ENCODE measurements at places on chromosomes 2 and 18.
A peak's percentile ranks its signal among the peaks of the same experiment; 100 is the strongest.

- no peak for DNase-seq
Observed at GRCh38 chr2:29747786-29748470, 173.5 kb downstream of the ALK start.

DNA sequence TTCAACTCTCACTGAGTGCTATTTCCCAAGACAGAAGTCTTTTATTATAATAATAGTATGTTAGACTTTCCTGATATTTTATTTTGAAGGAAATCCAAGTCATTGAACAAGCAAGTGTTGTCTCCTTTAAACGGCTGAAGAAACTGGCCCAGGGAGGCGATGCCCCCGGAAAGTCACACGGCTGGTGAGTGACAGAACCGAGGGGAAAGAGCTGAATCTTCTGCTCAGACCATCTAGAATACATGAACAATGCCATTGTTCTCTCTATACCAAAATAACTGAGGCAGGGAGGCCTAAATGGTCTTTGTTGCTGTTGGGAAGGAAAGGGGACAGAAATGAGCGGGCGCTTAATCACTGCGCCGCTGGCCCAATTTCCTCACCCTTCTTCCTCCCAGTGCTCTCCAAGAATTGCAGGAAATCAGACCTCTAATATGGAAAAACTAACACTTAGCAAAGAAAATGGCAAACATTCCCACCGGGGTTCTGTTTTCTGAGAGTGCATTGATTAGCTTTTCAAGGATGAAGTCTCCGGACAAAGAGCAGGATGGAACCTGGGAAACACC lies 101.5 kb downstream of the KLF7 start:
- no peak for DNase-seq

DNA sequence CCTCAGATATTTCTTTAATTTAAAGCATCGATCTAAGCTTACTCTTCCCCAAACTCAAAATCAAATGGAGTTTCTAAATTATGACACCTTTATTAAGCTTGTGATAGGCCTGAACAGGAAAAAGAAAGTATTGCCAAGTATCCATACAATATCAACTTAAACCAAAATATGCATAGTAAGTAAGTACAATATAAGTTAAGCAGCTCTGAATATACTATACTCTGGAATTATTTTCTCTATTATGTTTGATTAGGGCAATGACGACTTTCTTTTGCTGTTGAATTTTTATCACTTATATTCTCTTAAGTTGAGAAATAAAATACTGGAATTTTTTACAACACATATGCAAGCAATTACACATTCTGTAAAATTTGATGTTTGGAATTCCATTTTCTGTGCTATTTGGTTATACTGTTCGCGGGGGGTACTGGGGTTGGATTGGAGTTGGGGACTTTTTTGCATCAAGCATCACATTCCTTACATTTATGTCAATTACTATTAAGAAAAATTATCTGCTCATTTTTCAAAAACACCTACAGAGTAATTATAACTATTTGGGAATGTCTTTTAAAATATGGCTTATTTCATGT lies 2.2 kb downstream of the COL5A2 start:
- no peak for DNase-seq

GRCh38 chr2:239400596-239401066 lies at the start of gene HDAC4:
HDAC4 (minus strand) TSS chr2:239401020; CDS start chr2:239352699, 48,321 bp downstream.
- DNase-seq = no peak

DNA sequence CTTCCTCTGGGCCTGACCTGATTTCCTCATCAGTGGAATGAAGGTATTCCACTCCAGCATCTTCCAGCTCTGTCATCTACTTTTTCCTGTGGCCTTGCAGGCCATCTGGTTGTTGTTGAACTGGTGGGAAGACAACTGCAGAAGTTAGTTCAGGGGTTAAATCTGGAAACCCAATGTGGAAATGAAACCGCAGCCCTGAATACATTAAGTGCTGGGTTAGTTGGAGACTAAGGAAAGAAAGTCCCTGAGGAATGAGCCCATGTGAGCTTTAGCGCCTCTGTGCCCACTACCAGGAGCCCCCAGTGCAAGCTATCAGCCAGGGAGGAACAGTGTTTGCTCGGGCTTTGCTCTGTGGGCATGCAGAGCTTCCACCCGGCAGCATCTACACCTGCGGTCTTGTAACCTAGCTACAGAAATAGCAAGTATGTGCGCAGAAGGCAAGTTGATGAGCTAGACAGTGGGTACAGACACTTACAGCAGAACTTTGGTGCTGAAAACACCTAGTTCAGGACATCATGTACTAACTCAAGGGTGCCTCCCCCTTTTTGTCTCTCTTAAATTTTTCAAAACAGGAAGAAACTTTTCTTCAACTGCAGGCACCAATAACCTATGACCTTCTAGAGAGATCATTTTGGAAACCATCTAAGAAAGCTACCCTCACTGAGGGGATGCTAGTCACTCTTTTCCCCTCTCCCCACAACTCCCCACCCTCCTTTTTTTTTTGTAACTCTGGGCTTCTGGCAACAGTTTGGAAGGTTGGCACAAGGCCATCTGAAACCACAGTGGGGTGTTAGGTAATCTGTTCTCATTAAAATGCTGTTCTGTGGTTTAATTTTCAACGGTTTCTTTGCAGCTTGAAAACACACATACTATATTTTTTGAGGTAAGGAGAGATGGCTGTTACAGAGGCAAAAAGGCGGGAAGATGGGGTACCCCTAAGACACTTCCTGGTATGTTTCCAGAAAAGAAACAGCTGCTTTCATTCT lies 18.3 kb upstream of the CXCR4 start:
- DNase-seq = peak; percentile 59

- no peak for DNase-seq
Observed at GRCh38 chr2:21030983-21031968, 12.6 kb downstream of the APOB start.

DNA sequence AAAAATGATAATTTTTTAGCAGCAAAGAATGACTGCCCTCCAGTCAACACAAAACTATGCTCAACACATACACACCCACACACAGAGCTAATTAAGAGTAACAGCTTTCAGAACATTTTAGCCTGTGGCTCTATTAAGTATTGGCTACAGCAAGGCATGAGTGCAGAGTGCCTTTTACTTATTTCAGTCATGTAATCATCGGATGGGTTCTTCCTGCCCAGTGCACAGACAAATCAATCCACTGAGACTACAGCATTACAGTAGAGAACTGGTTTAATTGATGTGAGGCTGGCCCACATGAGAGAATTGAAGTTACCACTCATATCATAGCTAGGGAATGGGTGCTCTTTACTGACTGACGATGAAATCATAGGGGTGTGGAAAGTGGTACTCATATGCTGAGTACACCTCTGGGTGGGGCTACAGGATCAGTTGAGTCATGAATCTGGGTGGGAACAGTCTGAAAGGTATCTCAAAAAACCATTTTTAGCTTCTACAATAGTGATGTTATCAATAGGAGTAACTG lies 241.0 kb downstream of the FSIP2 start:
- DNase-seq = no peak

DNA sequence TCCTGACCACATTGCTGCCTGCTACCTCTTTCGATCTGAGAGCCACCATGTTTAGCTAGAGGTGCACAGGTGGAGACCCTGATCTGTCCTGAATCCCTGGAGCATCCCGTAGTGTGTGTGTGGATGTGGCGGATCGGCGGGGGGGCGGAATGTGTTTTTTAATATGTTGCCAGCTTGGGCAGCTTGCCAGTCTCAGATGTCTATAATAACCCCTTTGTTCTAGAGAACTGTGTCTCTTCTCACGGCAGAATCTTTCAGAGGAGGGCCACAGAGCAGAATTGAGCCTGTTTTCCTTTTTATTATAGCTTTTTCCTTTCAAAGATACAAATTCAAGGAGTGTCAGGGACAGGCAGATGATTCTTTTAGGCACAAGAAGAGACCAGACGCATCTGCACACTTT lies 934.1 kb upstream of the KLHL29 start:
- DNase-seq = no peak

- no peak for DNase-seq
Observed at GRCh38 chr2:16462958-16463357, 202.7 kb downstream of the CYRIA start.

GRCh38 chr18:21341141-21341540 lies 99.1 kb downstream of the GREB1L start:
- DNase-seq = no peak

- DNase-seq = no peak
Observed at GRCh38 chr2:71801969-71802368, 345.7 kb downstream of the CYP26B1 start.

DNA sequence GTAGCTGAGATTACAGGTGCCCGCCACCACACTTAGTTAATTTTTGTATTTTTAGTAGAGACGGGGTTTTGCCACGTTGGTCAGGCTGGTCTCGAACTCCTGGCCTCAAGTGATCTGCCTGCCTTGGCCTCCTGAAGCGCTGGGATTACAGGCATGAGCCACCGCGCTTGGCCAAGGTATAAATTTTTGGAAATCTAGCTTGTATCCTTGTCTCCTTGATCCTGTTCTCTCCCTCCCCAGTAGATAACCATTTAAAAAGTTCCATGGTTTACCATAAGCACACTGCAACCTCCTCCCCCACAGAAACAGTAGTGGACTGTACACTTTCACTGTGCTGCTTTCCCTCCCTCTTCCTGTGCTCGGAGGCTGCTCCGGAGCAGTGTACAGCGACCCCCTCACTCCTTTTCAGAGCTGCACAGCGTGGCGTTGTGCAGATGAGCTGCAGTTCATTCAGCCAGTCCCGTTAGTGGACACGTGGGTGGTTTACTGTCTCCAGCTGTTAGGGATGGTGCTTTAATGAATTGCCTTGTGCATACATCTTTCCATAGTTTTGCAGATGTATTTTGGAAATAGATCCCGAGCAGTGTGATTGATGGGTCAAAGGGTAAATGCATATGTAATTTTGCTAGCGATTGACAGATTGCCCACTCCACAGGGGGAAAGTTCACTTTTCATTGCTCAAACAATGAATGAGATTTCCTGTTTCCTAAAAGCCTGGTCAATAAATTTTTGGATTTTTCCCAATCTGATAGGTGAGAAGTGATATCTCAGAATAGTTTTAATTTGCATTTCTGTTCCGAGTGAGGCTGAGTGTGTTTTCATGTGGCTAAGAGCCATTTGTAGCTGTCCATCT lies 14.8 kb downstream of the ASB1 start:
- no peak for DNase-seq

DNA sequence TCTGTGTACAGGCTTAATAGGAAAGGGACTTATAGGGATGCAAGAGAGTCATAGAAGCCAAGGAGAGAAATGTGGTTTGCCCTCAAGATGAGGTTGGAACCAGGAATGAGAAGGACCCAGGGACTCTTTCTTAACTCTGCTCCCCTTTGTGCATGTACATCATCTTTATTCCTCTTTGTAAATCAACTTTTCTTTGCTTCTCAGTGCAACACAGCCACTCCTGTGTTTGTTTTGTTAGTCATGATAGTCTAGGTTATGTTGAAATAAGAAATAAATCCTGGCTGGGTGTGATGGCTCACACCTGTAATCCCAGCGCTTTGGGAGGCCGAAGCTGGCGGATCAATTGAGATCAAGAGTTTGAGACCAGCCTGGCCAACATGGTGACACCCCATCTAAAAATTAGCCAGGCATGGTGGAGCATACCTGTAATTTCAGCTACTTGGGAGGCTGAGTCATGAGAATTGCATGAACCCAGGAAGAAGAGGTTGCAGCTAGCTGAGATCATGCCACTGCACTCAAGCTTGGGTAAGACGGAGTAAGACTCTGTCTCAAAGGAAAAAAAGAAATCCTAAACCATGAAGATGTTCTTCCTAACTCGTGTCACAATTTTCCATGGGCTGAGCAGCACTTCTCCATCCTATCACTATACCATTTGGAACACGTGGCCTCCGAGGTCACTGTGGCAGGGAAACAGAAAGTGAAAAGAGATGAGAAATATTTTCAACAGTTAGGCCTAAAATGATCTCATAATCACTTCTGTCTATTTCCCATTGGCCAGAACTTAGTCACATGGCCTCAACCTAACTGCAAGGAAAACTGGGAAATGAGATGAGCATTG lies 73.0 kb upstream of the TMEM17 start:
- no peak for DNase-seq

GRCh38 chr2:133817680-133818566 lies 249.7 kb upstream of the NCKAP5 start:
- DNase-seq = no peak

All from activated CD4-positive, CD25-positive, alpha-beta regulatory T cell (primary cell).